Activated T-cell treated with anti-CD3 and anti-CD28 coated beads, Interleukin-2, amount 50 U/mL, for 24 hours (primary cell): ENCODE measurements at places on chromosomes 6 and 20.

GRCh38 chr6:40923326-40923725 is 115.7 kb downstream of the UNC5CL start:
- no peak for DNase-seq

- no peak for DNase-seq
Observed at GRCh38 chr6:92428448-92428847, 990.9 kb downstream of the EPHA7 start.

DNA sequence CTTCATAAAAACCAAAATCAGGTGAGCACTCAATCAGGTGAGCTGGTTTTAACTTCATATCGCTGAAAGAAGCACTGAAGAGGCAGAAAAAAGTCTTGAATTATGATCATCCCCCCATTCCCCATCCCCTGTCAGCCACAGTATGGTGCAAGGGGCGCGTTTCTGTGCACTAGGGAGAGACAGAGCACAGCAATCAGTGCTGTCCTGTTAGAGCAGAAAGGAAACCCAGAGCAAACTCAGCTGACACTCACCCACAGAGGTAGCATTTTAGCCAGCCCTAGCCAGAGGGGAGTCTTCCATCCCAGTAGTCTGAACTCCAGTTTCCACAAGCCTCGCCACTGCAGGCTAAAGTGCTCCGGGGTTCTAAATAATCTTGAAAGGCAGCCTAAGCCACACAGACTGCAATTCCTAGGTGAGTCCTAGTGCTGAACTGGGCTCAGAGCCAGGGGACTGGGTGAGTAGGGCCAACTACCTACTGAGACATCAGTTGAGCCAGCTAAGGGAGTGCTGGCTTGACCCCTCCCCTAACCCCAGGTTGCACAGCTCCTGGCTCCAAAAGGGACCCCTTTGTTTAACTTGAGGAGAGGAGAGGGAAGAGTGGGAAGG is 1352.6 kb upstream of the GJE1 start:
- DNase-seq = no peak

- DNase-seq = no peak
Observed at GRCh38 chr6:79143320-79143898, 65.4 kb upstream of the PHIP start.

GRCh38 chr6:112781241-112781640 is 434.1 kb downstream of the RFPL4B start:
- DNase-seq = no peak

DNA sequence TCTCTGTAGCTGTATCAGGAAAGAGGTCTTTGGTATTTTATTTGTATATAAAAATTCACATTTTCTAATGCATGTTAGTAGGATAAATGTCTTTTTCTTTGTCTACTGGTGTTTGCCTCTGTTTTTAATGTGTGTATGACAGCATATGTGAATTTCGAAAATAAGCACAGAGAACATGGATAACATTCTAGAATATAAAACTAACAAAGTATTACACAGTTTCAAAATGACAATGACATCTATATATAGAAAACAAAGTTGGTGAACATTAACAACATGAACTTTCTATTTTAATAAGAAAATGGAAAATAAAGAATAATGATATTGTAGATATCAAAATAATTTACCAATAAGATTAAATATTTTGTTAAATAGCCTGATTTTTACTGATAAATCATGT is 608.0 kb downstream of the COL12A1 start:
- DNase-seq = no peak

- DNase-seq = no peak
Observed at GRCh38 chr6:125792680-125793079, 1.9 kb downstream of the NCOA7 start.

- DNase-seq = no peak
Observed at GRCh38 chr6:93238632-93239031, 180.7 kb downstream of the EPHA7 start.

GRCh38 chr6:101597693-101598092 is 204.2 kb downstream of the GRIK2 start:
- no peak for DNase-seq

DNA sequence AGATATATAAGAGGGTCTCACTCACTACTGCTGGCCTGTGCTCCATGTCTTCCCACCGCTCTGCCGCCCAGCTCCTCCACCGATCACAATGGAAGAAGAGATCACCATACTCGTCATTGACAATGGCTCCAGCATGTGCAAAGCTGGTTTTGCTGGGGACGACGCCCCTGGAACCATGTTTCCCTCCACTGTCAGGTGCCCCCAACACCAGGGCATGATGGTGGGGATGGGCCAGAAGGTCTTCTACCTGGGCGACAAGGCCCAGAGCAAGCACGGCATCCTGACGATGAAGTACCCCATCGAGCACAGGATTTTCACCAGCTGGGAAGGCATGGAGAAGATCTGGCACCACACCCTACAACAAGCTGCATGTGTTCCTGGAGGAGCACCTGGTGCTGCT is 24.3 kb downstream of the TMEM74B start:
- no peak for DNase-seq

DNA sequence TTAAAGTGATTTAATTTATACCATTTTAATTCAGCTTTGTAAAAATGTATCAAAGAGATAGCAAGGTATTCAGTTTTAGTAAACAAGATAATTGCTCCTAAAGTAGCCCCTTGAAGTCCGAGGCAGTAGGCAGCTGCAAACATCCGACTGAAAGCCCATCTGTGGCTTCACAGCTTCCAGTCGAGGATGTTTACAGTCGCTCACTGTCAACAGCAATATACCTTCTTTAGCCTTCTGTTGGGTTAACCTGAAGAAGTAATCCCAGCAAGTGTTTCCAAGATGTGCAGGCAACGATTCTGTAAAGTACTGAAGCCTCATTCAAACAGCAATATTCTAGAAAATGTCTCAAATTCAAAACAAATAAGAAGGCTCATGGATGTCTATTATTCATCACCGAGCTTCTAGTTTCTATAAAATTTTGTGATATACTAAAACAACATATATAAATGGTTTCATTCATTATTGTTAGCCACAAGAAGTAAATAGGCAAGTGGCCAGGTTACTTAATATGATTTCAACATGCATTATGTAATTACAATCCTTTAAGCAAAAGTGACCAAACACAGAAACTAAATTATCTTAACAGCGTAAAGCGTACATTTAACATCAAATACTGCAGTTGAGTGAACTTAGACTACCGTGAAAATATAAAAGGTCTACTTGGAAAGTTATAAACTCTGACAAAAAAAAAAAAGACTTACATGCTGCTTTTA is 115.0 kb downstream of the OGFRL1 start:
- no peak for DNase-seq

- DNase-seq = no peak
Observed at GRCh38 chr20:45592574-45593189, 13.6 kb upstream of the WFDC8 start.

- DNase-seq = no peak
Observed at GRCh38 chr6:6764764-6765434, 176.4 kb downstream of the LY86 start.
